ENCODE measurements at places on chromosomes 3 and 15. TPM values are rescaled to one million over a fixed set of nuclear protein-coding genes. Genes with fewer than 3 reads are reported as not detected.

Gene RTP1
- not detected for total RNA-seq

Gene CMSS1
- total RNA-seq, result 16.4 TPM

Gene PAQR5
- total RNA-seq, result 1.9 TPM

Gene LRRC31
- not detected for total RNA-seq

Gene GOLGA8S
- total RNA-seq, result not detected
